ENCODE measurements at places on chromosomes 6 and 20.

- no peak for DNase-seq
These were observed 123.0 kb downstream of the GRM4 start for GRCh38 chr6:34022873-34023255.

GRCh38 chr20:48041078-48041780 is 255.9 kb upstream of the SULF2 start:
- DNase-seq, result no peak

DNA sequence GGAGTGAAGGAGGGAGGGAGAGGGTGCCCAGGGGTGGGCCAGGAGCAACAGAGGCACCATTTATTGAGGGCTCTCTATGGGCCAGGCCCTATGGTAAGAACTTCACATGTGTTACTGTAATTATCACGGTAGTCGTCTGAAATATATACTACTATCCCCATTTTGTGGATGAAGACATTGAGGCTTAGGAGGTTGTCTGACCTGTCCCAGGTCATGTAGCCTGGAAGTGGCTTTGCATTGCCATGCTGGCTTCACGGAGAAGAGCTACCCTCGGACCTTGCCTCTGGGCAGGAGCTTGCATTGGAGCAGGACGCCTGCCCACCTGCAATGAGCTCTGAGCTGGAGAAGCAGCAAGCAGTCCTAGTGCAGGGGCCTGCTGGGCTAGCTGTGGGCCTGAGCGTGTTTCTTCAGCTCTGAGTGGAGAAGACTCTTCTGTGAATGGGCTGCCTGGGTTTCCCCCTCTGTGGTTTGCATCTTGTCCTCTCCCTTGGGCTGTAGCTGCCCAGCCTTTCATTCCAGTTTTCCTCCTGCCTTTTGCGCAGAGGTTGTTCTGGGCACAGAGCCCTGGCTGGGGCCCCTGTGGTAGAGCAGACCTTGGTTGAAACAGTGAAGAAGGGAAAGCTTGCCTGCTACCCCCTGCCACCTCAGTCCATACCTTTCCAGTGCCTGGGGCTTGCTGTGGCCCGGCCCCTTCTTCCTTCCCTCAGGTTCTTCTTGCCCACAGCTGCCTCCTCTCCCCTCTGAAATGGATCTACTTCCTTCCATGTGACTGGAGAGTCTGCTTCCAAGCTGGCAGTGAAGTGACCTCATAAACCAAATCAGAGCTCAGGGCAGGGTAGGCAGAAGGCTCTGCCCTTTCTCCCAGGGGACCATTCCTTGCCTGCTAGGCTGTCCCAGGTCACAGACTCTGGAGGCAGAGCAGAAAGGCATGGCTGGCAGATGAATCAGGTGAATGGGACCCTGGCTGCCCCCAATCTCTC is 24.1 kb upstream of the SRF start:
- DNase-seq, result no peak

DNA sequence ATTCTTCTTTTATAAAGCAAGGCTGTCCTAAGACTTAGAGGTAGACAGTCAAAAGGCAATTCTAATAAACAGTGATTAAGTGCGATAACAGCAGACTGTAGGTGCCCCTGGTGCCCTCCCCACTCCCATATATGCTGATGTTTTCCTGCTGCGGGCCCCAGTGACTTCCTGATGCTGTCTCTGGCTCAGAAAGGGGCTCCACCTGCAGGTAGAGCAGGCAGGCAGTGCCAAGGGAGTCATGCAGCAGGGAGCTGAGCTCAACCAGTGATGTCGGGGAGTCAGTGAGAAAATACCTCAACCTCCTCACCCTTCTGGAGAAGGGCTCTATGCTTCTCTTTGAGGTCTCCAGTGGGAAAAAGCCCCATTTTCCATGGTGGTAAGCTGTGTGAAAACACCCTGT is 126.7 kb upstream of the SSTR4 start:
- no peak for DNase-seq

DNA sequence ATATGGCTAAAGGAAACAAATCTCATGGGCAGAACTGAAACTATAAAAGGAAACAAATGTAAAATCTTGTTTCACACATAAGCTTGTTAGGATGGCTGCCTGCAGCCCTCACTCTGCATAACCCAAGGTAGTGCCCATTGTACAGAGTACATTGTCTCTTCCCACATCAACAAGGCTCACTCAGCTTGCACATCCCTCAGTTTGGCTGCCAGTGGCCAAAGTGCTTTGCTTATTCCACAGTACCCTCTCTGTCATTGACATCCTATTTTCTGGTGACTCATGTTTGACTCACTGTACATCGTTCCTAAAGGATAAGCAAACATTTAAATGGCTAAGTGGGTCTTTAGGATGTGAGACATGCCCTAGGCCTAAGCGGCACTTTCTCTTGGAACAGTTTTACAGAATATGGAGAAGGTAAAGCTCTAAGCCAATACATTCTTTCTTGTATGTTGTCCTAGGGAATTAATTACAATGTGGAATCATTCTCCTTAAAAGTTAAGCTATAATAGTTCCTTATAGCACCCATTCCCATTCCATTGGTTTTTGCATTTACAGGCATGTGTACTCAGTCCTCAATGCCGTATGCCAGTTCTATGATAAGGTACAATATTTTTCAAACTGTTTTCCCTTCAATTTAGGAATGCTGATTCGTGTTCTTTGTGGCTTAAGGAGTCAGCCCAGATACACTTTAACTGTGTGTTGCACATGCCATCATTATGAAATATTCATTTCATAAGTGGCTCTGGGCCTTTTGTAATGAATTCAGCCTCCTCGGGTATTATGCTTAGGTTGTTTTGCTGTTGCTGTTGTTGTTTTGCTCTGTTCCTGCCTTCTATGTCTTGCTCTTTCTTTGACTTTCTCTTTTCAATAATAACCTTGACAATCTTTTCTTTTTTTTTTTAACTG is 5.5 kb downstream of the ANKEF1 start:
- DNase-seq, result peak; percentile 76

DNA sequence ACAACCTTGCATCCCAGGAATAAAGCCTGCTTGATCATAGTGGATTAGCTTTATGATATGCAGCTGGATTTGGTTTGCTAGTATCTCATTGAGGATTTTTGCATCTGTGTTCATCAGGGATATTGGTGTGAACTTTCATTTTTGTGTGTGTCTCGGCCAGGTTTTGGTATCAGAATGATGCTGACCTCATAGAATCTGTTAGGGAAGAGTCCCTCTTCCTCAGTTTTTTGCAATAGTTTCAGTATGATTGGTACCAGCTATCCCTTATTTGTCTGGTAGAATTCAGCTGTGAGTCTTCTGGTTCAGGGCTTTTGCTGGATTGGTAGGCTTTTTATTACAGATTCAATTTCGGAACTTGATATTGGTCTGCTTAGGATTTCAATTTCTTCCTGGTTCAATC is 132.5 kb downstream of the ZFAND3 start:
- no peak for DNase-seq

DNA sequence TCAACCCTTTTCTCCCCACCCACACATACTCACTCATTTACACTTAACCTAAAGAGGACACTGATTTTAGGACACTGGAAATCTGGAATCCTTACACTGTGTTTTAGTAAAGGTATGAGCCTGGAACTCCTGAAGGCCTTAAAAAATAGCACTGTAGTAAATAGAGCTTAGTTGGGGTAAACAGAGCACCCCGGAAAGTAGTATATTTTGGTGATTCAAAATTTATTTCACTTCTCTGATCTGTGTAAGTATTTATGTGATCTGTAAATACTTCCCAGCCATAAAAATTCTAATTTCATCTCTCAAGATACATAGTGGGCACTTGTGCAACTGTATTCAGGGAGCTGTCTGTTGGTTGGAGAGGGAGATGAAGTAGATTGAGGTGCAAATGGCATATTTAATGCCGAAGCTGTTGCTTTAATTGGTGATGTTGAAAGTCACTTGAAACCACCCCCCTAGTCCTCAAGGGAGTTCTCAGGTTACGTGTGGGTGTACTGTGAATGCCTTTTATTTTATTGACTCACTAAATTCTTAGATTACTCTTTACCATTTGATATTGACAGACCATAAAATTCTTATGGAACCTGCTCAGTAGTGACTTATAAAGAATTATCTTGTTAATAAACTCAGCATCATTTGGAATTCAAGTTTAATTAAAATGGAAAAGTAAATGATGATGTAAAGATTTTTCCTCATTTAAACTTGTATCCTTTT is 154.9 kb downstream of the SOX4 start:
- DNase-seq, result peak; percentile 78

- DNase-seq, result peak; percentile 93
These were observed 37.5 kb downstream of the LAMA4 start for GRCh38 chr6:112216662-112217551.

DNA sequence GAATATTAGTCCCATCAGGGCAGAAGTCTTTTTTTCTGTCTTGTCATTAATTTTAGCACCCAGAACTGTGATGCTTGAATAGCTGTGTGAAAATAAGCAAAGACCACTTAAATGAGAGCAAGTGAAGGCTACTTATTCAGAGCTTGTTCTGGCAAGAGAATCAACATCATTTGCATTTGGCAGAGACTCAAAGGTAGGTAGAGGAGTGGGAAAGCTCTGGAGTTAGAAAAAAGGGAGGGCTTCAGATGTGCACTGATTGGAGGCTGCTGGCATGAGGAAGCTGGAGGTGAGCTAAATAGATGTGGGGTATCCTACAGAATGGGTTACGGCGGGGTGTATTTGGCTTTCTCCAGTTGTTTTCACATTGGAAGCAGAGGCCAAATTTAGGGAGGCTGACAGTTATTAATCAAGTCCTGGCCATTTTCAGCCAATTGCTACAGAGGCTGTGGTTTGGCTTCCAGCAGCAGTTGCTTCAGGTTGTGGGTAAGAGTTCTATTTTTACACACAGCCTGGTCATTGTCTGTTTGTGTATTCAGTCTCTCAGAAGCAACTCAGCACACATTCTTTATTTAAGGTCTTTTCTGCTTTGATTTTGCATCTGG is 254.3 kb downstream of the BTBD3 start:
- DNase-seq, result peak; percentile 92

DNA sequence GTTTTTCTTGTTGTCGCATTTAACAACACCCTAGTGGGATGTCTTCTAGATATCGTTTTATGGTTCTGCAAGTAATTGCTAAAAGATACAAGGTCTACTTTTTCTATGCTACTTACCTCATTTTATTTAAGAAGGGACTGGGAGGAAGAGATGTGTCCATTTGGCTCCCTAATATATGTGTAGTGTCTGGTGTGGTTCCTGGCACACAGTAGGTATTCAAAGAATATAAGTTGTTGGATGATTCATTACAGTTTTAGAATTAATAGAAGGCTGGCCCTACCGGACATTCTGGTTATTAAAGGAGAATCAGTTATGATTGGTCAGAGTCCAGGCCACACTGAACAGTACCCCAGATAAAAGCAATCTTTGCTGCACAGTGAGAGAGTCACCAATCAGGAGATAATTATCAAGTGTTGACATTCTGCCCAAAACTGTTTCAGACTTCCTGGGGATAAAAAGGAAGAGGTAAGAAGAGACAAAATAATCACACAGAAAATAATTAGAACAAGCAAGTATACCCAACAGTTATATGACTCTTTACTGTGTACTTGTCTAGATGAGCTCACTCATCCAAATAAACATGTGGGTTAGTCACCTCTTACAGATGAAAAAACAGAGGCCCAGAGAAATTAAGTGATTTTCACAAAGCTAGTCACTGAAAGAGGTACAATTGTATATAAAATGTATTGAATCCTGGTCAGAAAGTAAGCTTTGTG is 7.0 kb downstream of the TMEM244 start:
- DNase-seq, result peak; percentile 80

DNA sequence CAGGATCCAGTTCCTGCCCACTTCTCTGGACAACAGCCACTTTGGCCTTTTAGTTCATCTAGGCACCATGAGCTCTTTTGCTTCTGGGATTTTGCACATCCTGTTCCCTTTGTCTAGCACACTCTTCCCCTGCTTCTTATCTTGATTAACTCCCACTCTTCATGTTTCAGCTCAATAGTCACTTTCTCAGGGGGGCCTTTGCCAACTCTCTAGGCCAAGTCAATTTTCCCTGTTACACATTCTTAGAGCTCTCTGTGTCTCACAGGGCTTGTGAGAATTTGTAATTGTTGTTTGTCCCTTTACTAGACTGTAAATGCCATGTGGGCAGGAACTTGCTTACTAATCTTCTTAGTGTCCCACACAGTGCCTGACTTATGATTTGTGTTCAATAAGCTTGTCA is 58.1 kb upstream of the EPB41L1 start:
- DNase-seq, result peak; percentile 44

DNA sequence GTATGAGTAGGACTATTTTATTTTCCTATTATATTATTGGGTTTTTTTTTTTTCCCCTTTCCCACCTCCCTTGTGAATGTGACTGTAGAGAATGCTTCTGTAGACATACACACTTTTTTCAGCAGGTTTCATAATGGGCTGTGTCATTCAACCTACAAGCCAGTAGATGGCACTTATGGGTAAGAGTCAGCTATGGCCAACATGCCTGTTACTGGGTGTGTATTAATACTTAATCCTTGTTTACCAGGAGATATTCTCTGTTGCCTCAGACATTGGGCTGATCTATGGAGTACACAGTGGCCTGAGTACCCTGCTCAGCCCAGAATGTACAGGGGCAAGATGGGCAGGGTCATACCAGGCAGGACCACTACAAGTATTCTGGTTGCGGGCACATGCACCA is 382.5 kb downstream of the EPHA7 start:
- peak; percentile 4 for DNase-seq

GRCh38 chr20:49511788-49512525 is 29.5 kb upstream of the KCNB1 start:
- DNase-seq, result no peak

- peak; percentile 74 for DNase-seq
These were observed 345.1 kb upstream of the AGPAT4 start for GRCh38 chr6:161618831-161619454.

- no peak for DNase-seq
These were observed 754 bp upstream of the TMEM170B start for GRCh38 chr6:11536795-11537194.

DNA sequence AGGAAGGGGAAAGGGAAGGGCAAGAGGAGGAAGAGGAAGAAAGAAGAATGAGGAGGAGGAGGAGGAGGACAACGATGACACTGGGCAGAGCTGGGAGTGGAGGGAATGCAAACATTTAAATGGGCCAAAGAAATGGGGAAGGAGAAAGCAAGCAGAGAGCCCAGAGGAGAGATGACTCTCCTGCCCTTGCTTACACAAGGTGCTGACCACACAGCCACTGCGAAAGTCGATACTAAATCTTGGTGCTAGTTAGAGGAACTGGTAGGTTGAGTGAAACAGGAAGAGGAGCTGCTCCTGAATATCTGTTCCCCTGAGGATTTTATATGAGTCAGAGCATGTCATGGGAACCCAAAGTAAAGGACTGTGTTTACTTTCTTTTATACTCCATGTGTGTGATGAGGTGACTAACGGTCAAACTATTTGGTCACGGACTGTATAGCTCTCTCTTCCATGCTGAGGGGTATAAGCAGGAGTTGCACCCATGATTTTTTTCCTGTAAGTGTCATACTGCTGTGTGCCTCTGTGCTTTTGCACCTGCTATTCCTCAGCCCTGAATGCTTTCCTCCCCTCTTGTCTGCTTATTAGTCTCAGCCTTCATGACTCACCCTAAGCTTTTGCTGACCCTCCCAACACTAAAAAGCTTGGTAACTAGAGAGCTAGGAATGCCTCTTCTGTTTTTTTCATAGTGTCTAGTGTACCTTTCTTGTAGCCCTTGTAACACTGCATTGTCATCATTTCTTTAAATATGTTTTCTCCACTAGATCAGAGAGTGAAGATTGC is 9.5 kb upstream of the PAQR8 start:
- DNase-seq, result peak; percentile 93

GRCh38 chr6:30075094-30075789 is at the start of gene RNF39:
RNF39 (minus strand) TSS chr6:30075769; CDS start chr6:30075585, 184 bp downstream.
- DNase-seq, result no peak
